ENCODE measurements at places on chromosomes 13 and 19.

GRCh38 chr13:95447814-95448213, 104.7 kb upstream of the CLDN10 start:
- no peak for DNase-seq

- no peak for DNase-seq
These were observed 45.1 kb upstream of the DOCK9 start for GRCh38 chr13:99022941-99023340.

GRCh38 chr13:52849291-52850071, 1.0 kb upstream of the PCDH8 start:
- no peak for DNase-seq

- DNase-seq, result no peak
These were observed 21.0 kb upstream of the SLC35E1 start for GRCh38 chr19:16593181-16593580.

DNA sequence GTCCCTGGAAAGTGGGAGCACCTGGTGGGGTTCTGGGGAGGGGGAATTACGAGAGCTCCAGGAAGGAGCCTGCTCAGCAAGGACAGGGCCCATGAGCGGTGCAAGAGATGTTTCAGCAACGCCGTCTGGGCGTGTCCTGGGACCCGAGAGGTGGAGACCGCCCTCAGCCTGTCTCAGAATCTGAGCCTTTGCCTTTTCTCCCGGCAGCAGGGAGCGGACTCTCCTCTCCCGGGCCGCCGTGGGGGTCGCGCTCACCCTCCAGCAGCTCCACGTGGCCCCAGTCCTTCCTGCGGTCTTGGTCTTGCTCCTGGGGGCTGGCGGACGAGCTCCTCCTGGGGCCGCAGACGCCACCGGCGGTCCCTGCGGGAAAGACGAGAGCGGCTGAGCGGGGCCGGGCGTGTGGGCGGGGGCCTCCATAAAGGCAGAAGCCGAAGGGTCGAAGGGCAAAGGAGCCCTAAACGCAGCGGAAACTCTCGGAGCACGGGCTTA, 714 bp downstream of the POLRMT start:
- peak; percentile 76 for DNase-seq

- no peak for DNase-seq
These were observed 720.5 kb upstream of the PCDH9 start for GRCh38 chr13:67950603-67951002.

GRCh38 chr13:25982907-25983306, 68.9 kb downstream of the SHISA2 start:
- no peak for DNase-seq

- DNase-seq, result no peak
These were observed 525.1 kb downstream of the MYO16 start for GRCh38 chr13:109154546-109154945.

- no peak for DNase-seq
These were observed 7.1 kb upstream of the LILRA5 start for GRCh38 chr19:54319892-54320670.

DNA sequence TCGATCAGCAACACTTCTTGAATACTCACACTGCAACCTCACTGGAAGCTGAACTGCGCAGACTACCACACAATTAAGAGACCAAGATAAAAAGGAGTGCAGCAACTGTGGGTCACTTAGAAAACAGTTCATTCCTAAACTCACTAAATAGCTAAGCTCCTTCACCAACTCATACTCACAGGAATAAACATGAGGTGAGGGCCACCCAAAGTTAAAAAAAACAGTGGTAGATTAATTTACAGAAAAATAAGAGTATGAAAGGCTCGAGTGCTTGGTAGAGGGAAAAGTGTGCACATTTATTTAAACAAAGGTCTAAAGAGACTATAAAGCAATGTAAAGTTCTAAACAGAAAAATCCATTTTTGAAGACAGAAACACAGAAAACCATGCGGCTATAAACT, 7.6 kb downstream of the ANKRD10 start:
- DNase-seq, result no peak

- DNase-seq, result no peak
These were observed 82.9 kb downstream of the TNFRSF19 start for GRCh38 chr13:23652909-23653726.

- no peak for DNase-seq
These were observed 75.0 kb downstream of the RYR1 start for GRCh38 chr19:38508507-38508906.

GRCh38 chr13:105340061-105340606, 1195.3 kb downstream of the EFNB2 start:
- DNase-seq, result no peak

DNA sequence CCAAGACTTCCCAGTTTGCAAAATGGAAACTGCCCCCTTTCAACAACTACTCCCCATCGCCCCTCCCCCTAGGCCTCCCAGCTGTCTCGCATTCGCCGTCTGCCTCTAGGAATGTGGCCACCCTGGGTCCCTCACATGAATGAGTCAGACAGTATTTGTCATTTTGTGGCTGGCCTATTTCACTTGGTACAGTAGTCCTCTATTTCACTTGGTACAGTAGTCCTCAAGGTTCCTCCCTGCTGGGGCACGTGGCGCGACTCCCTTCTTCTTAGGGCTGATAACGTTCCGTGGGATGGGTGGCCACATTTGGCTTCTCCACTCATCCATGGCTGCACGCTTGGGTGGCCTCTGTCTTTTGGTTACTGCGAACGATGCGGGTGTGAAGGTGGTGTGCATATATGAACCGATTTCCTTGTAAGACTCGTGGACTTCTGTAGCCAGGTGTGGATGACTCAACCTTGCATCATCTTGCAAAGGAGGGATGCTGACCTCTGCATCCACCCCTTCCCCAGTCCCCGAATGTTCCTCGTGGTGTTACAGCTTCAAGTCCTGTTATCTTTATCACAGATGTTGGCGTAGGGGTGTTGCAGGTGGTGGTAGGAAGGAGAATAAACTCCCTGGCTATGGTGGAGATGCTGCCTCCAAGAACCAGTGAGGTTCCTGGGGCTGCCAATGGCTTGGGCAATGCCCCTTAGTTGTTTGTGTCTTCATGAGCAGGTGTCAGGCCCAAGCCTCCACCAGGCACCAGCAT, 112.1 kb upstream of the SOX1 start:
- DNase-seq, result no peak

GRCh38 chr19:3282564-3282963, 58.1 kb downstream of the CELF5 start:
- no peak for DNase-seq

GRCh38 chr13:101916108-101916774, 463.8 kb downstream of the ITGBL1 start:
- peak; percentile 53 for DNase-seq

- DNase-seq, result peak; percentile 92
These were observed 29.4 kb downstream of the SMIM24 start for GRCh38 chr19:3450796-3451411.

DNA sequence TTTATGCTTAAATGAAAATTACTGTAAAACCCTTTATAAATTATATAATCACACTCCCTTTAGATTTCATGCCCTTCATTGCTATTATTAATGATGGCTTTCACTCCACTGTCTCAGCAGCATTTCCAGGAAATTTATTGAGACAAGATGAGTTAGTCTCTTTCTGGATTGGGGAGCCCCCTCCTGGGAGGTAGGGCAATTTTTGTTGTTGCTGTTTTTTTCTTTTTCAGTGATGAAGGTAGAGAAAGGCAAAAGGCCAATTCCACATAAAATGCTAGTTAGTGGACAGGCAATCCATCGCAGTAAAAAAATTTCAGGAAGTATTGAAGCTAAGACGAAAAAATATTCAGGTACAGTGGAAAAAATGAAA, 80.2 kb downstream of the TEX26 start:
- DNase-seq, result peak; percentile 60

DNA sequence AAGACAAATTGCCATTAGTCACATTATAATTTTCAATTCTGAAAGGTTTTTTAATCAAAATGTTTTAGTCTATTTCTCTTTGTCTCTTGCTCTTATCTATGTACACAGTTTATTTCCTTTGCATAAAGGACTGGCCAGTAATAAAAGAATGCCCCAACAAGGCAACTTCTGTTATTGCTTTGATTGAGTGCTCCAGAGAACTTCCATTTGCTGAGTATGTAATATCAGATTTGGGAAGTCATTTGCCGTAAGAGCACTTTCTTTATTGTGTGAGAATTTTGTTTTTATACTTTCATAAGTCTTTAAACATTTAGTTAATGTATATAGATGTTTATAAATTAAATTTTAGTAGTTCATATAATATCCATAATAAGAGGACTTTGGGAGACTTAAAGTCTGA, 1140.4 kb downstream of the PCDH9 start:
- DNase-seq, result no peak

DNA sequence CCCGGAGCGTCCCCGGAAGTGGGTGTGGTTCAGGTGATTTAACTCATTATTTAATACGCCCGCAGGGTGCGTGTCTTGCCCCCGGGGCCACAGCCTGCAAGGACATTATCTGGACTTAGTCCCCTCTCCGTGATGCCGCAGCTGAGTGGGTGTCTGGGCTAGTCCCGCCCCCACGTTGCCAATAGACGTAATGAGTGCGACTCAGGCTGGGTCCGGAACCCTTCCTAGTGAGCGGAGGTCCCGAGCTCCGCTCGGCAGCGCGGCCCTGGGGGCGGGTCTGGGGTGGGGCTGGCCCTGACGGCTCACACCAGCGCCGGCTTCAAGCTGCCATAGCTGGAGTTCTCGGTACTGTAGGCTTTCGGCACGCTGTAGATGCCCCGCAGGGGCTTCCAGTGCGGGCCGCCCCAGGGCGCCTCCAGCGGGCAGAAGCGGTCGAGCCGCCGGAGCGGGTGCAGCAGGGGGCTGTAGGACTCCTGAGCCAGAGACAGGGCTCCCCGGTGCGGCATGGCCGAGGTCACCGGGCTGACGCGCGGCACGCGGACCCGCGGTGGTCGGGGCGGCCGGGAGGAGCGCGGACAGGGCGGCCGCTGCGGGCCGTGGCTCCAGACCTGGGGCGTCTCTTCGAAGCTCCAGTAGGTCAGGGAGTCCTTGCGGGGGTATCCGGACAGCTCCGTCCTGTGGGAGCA, 918 bp upstream of the LHB start:
- peak; percentile 88 for DNase-seq

DNA sequence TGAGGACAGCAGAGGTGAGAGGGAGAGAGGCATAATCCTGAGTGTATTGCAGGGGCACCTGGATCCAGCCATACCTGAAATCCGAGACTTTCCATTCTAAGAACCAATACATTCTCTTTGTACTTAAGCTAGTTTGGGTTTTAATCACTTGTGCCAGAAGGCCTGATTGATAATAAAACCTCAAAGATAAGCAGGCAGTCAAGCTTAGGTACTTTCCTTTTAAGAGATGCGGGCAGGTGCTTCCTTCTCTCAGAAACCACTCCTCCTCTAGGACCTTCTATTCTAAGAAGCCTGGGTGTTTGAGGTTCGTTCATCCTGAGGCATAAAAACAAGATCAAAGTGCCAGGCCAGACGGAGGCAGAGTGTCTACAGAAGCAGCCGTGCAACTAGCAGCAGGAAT, 22.2 kb downstream of the FAM187B start:
- DNase-seq, result no peak

- no peak for DNase-seq
These were observed 10.7 kb upstream of the SHKBP1 start for GRCh38 chr19:40565910-40566495.

- no peak for DNase-seq
These were observed 69.6 kb downstream of the ARHGEF7 start for GRCh38 chr13:111184458-111185401.

DNA sequence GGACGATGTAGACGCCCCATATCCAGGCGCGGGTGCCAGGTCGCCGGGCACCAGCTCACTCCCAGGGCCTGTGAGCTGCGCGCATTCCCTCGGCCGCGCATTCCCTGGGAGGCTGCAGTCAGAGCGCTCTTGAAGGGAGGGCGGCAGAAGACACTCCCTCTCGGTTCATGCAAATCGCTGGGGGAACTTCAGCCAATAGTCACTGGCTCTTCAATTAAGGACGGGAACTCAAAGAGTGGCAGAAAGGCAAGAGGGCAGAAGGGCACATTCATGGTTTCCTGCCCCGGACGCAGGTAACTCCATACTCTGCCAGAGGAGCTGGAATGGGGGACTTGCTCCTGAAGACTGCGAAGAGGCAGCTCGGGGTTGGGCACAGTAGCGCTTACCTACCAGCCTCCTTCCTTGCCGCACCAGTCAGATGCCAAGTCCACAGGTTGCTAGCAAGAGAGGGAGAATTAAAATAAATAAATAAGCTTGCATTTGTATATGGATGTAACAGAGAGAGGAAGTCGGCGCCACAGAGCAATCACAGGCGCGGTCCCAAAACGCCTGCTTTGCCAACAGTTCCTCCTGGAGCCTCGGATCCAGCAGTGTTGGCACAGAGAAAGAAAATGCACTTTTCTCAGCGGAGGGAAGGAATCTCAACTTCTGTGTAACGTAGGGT, 459 bp downstream of the PCDH20 start:
- peak; percentile 3 for DNase-seq

- no peak for DNase-seq
These were observed 39.1 kb downstream of the LYL1 start for GRCh38 chr19:13063461-13064091.

DNA sequence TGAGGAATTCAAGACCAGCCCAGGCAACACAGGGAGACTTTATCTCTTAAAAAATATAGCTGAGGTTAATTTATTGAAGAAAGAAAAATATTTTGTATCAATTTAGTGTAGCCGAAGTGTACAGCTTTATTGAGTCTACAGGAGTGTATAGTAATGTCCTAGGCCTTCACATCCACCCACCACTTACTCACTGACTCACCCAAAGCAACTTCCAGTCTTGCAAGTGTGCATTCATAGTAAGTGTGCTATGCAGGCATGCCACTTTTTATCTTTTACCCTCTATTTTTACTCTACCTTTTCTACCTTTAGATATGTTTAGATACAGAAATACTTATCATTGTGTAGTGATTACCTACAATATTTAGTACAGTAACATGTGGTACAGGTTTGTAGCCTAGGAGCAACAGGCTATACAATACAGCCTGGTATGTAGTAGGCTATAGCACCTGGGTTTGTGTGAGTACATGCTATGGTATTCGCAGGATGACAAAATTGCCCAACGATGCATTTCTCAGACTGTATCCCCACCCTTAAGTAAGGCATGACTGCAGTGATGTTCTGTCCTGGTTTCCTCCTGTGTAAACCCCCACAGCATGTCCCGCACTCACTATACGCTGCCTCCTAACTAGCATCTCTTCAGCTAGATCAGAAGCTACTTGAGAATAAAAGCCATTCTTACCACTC, 15.3 kb upstream of the ATP12A start:
- DNase-seq, result no peak

DNA sequence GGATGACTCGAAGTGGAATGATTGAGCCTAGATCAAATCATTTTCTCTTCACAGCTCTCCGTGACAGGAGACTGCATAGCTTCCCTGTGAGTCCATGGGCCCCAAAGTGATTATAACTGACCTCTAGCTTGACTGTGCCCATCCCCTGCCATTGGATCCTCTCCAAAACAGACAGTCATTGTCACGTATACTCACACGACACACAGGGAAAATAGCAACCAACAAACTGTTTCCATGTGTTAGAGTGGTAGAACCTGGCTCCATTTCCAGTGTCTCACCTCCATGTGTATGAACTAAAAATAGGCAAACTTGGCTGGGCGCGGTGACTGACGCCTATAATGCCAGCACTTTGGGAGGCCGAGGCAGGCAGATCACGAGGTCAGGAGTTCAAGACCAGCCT, 48.8 kb upstream of the NPAS1 start:
- DNase-seq, result peak; percentile 84
